ENCODE measurements at places on chromosomes 4 and X.

GRCh38 chrX:148354916-148355315, 145.5 kb upstream of the AFF2 start:
- no peak for DNase-seq

- no peak for DNase-seq
Measured at GRCh38 chr4:147361726-147362125, 119.2 kb upstream of the EDNRA start.

- no peak for DNase-seq
Measured at GRCh38 chr4:67531379-67531962, 13.8 kb downstream of the CENPC start.

- no peak for DNase-seq
Measured at GRCh38 chr4:66590488-66591215, 920.4 kb upstream of the EPHA5 start.

DNA sequence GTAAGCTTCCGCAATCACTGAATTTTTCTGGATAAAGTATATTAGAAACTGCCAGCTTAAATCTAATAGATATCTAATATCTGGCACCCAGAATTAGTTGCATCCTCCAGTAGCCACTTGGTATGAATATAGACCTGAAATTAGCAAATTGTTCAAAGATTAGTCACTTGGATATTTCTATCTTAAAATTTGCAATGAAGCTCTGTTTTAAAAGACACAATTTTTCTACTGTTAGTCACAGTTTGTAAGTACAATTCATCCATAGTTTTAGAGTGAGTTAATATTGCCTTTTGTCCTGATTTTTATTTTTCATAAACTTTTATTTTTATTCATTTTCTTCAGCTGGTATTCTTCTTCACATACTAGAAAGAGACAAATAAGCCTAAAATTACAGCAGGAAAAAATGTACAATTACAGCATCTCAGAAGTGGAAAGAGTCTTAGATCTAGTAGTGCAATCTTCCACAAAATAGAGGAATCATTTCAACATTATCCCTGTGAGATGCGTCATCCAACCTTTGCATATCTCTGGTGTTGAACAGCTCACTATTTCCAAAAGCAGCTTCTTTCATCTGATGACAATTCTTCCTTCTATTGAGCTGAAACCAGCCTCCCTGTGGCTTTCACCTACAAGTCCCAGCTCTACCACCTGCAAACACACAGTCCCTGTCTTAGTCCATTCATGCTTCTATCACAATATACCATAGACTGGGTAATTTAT, 190.0 kb upstream of the AR start:
- DNase-seq = no peak

DNA sequence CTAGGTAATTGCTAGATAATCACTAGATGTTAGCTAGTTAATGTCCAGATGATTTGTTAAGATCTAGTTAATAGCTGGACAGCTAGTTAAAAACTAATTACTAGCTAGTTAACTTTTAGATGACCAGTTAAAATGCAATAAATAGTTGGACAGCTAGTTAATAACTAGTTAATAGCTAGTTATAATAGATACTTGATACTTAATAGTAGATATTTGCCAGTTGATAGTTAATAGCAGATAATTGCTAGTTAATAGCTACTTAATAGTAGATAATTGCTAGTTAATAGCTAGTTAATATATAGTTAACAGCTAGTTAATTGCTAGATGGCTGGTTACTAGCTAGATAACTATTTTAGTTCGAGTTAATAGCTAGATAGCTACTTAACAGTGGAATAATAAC, 631.4 kb upstream of the CT83 start:
- no peak for DNase-seq

GRCh38 chr4:7803992-7804755, 135.5 kb downstream of the AFAP1 start:
- peak; percentile 50 for DNase-seq

DNA sequence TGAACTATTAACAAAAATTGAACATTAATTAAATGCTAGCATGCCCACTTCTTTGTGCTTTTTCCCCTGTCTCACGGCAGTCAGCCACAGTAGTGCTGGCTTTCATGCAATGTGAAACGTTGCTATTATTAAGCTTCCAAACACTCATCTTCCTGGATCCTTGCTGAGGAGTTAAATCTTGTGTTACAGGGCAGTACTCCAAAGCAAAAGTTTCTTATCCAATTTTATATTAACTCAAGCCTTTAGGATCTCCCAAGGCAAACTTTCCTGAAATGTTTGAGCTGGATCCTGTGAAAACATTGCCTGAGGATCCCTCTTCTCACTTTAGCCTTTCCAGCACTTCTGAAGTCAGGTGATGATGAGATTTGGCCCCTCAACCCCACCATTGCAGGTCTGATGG, 1454.8 kb downstream of the FSTL5 start:
- no peak for DNase-seq

DNA sequence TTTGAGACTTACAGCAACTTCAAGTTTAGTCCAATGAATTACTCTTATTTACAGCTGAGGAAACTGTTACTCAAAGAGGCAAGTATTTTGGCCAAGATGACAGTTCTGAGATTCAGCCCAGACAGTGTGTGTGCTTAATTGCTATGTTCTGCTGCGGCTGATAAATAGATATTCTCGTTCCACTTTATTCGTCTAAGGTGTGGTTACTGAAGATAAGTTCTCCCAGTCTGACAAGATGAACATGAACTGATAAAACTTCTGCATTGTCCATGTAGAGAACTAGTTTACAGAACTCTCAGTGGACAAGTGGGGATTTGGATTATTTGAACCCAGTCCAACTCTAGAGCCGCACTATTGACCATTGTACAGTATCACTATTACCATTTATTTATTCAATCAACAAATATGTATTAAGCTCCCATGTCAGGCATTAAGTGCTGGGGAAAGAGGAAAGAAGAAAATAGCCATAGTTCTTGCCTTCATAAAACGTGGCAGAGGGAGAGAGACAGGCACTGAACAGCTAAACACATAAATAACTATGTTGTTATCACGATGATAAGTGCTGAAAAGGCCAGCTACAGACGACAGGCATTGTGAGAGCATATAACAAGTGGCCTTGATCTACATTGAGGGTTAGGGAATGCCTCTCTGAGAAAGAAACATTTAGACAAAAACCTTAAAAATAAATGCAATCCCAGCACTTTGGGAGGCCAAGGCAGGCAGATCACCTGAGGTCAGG, 4.0 kb upstream of the DHX15 start:
- DNase-seq = no peak

- DNase-seq = no peak
Measured at GRCh38 chr4:128242601-128243000, 45.0 kb downstream of the PGRMC2 start.

DNA sequence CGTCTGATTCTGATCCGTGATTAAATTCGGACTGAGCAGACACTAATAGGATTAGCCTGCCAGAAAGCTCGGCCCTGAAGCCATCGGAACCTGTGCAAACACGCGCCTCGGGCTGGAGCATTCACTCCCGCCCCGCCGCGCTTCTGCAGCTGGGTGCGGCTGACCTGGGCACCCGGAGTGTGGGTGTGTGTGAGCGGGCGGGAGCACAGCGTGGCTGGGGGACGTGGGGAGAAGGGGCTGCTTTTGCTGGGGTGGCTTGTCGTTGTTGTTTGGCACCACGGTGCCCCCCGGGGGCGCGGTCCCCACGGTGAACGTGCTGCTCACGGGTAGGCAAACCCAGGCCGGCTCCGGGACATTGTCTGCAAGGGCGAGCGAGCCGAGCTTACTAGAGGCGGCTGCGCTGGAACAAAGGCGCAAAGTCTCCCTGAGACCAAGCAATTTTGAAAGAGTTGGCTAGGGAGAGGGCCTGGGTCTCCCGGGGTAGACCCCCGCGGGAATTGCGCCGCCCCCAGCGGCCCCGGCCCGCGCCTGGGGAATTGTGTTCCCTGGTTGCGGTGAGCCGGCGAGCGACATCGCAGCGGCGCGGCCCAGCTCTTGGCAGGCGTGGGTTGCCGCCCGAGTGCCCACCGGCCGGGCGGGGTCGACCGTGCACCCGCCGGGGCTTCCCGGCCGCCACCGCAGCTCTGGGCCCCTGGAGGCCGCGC, 1.4 kb downstream of the MAMLD1 start:
- peak; percentile 32 for DNase-seq

DNA sequence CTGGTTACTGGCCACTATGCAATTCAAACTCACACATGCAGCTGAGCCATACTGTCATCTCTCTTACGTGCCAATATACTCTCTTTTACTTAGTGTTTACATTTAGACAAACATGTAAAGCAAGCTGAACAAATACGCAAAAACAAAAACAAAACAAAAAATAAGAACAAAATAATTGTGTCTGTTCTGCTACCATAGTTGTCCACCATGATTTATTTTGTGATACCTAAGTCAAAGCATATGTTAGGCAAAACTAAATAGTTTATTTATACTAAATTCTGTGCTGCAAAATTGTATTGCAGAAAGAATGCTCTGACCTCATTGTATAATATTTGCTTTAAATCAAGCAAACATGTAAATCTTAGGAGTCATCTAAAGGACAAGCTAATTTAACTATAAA, 943.2 kb upstream of the AGA start:
- DNase-seq = no peak

DNA sequence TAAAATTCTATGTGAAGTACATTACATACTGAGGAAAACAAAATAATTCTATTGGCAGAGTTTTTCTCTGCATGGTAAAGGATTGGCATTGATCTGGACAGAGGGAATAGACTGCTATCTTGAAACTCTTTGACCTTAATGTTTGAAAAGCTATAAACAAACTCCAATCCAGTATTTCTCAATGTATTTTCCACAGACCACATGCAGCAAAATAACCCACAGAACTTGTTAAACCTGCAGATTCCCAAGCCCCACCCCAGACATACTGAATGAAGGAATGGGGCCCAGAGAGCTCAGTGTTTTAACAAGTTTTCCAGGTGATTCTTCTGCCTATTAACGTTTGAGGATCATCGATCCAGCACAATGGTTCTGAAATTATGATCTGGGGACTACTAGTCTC, 15.7 kb downstream of the RNF128 start:
- DNase-seq = no peak

GRCh38 chrX:138692591-138692990, 18.9 kb downstream of the FGF13 start:
- DNase-seq = no peak

GRCh38 chr4:105455998-105456397, 17.9 kb downstream of the PPA2 start:
- no peak for DNase-seq

DNA sequence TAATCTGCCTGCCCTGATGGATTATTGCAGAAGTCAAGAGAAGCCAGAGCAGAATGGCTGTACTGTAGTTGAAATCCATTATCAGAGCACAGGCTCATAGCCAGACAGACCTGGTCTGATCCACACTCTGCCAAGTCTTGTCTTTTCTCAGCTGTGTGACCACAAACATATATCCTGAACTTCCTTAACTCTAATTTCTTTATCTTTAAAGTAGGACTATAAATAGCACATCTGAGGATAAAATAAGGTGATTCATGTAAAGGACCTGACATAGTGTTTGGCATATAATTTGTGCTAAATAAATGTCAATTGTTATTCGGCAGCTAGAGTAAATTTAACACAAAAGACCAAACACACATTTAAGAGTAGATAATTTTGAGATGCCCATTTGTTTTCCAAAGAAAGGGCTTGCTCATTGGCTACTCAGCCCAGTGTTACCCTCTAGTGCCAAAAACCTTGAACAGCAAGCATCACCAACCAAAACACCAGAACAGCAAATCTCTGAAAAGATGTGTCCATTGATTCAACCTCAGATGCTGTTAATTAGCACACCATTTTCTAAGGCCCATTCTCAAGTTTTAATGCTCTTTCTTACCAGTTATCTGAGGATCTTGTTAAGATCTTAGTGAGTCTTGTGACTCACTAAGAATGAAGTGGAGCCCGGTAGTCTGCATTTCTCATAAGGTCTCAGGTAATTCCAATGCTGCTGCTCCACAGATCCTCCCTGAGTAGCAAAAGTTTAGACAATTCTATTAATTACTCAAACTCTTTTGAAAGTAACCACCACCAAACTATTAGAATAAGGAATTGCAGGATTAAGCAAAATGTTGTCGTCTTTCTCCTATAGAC, 108.8 kb downstream of the HHIP start:
- DNase-seq = no peak

GRCh38 chr4:152947311-152947710, 11.2 kb downstream of the FHDC1 start:
- no peak for DNase-seq

DNA sequence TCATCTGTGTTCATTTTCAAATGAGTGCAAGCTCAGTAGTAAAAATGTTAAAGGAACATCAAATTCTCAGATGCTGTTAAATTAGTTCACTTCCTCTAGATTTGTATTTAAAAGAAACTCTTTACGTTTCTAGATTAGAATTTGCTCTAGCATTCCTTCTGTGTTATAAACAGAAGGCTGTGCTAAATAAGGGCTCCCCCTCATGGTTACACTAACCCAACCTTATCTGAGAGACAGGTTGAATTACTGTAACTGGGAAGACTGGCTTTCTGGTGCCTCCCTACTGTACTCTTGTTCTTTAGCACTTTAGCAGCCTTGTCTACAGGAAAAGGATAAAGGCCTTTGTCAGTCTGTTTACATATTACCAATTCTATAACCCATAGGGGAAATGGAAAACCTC, 56.8 kb downstream of the RXFP1 start:
- no peak for DNase-seq

DNA sequence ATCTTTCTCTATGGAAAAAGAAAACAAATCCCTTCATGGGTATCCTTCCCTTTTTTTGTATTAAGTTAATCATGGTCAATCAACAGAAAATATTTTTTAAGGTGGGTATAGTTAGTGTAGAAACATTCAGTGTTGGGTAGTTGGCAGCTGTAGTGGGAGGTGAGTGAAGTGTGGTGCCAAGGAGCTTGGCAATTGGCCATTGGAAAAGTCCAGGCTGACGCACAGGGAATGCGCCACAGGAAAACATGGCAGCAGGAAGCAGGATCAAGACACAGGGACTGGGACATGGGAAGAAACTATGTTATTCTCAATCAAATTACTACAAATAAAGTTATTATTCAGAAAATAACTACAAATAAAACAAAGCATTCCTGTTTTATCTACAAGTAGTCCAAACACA, 20.0 kb downstream of the PALLD start:
- no peak for DNase-seq

DNA sequence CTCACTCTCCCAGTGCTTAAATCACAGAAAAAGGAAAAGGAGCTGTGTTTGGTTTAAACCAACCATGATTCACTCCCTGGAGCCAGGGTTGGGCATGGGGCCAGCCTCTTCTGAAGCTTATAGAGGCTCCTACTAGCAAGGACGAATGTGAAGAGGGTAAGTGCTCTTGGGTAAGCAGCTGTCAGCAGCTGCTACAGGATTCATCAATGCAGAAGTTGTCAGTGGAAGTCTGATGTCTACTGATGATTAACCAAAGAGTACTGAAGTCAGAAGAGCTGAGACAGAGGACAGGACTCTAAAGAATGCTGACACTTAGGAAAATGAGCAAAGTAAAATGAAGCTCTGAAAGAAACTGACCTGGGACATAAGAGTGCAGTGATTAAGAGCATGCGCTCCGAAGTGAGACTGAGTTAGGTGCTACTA, 32.7 kb upstream of the JADE1 start:
- DNase-seq = peak; percentile 38

GRCh38 chrX:53717205-53717604, 30.7 kb upstream of the HUWE1 start:
- no peak for DNase-seq

- no peak for DNase-seq
Measured at GRCh38 chr4:3440011-3440410, 1.8 kb upstream of the HGFAC start.

All from NCI-H1105 treated with DMSO at 0.1 percent for 48 hours (cell line).